ENCODE measurements at places on chromosomes 1 and 21.

DNA sequence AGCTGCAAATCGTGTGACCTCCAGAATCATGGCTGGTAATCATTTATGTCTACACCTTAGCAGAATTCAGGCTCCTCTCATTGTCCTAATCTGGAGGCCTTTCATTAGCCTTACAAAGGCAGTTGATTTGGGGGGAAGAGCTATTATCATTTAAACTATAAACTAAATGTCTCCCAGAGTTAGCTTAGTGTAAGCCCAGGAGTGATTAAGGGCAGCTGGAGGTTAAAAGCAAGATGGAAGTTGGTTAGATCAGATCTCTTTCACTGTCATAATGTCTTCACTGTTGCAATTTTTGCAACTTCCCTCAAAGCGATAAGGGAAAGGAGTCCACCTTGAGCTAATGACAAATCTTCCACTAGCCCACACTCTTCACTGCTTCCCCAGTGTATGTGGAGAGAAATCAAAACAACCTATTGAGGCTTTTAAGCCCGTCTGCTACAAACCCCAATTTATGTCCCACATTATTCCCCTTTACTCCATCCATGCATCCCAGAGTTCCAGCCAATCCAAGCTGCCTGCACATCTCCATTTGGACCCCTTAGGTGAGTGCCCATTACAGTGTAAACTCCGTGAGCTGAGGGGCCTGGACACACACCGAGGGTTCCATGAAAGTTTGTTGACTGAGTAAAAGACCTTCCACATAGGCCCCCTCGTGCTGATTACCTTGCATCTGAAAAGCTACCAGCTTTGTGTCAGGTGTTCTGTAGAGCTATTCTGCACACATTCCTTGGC is 61.5 kb upstream of the KLHDC7A start:
- DNase-seq, result no peak

DNA sequence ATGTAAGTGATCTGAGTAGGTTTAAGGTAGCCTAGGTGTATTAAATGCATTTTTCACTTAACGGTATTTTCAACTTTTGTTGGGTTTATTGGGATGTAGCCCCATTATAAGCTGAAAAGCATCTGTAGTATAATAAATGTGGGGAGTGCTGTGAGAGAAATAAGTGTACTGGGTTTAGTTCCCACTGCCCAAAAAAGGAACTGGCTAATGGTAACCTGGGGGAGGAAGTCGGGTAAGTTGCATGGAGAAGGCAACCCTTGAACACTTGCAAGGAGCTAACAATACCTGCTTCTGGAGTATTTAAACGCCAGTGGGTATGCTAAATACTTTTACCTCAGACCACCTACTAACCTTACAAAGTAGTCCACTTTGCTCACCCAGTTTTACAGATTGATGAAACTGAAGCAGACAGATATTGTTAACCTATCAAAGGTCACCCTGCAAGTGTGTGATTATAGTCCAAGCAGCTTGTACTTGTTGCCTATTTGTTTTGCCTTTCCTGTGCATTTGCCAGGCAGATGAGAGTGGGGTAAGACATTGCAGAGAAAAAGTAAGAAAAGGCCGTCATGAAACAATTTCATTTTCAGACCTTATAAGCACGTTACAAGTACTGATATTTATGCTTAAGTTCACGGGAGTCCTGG is 7.6 kb upstream of the SHISA4 start:
- DNase-seq, result no peak

DNA sequence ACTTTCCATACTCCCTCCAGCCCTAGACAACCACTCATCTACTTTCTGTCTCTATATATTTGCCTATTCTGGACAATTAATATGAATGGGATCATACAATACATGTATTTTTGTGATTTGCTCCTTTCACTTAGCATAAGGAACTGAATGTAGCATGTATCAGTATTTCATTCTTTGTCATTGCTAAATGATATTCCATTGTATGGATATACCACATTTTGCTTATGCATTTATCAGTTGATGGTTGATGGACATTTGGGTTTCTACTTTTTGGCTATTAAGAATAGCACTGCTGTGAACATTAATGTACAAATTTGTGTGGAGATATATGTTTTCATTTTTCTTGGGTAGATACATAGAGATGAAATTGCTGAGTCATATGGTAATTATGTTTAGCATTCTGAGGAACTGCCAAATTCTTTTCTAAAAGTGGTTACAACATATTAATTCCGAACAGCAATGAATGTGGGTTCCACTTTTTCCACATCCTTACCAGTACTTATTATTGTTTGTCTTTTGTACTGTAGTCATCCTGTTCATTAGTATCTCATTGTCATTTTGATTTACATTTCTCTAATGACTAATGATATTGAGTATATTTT is 121.0 kb downstream of the LRRC40 start:
- DNase-seq, result no peak

GRCh38 chr1:61612602-61613001 is 112.3 kb downstream of the TM2D1 start:
- DNase-seq, result no peak

GRCh38 chr1:171292799-171293198 is 21.2 kb upstream of the FMO4 start:
- no peak for DNase-seq

GRCh38 chr1:11977625-11978024 is 2.6 kb upstream of the MFN2 start:
- no peak for DNase-seq

- no peak for DNase-seq
These were observed 59.7 kb downstream of the NFIA start for GRCh38 chr1:61142043-61142440.

- DNase-seq, result peak; percentile 94
These were observed 111.3 kb downstream of the PATJ start for GRCh38 chr1:61853583-61853982.

- DNase-seq, result no peak
These were observed 31.0 kb downstream of the CC2D1B start for GRCh38 chr1:52334906-52335528.

DNA sequence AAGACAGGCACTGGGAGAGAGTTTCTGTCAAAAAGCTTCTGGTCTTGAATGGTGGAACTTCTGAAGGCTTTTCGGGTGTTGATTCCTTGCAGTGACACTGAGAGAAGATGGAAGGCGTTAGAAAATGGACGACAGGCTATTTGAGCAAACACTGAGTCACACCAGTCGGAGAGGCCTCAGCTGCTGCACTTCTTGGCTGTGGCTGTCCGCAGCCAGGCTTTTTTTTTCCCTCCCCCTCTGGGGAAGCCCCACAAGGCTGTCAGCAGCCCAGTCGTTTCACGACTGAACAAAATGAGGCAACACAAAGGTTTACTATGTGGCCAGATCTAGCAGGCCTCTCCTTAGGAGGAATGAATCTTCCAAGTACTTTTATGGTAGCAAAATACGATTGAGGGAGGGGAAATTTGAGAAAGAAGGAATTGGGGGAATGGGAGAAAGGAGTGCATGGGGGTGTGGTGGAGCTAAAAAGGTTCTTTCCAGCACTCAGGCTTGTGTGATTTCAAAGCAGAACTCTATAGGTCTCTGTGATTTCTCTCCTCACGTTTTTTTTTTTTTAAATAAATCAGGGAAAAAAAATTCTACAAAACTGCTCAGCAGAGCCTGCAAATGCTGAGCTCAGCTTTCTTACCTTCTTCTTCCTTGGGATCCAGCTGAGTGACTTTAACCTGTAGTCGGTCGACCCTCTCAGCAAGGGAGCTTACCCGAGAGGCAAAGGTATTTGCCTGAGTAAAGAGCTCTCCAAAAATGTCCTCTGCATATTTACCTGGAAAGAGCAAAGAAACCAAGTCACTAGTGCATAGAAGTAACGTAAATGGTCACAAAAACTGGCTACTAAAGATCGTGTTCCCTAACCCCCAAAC is 26.1 kb downstream of the GPR3 start:
- DNase-seq, result no peak

DNA sequence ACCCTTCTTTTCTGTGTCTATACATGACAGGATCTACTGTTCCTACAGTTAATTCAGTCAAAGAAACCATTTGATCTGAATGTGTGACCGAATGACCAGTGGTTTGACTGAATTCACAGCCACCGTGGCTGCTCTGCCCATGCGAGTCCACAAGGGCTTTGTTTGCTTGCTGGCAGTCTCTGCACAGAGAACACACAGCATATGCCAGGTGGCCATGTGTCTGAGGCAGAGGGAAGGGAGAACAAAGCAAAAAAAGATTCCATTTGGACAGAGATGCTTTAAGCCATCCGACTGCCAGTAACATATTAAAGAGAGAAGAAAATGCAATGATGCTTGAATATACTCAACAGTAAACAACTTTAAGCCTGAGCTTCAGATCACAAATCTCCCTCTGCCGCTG is 737.8 kb upstream of the CXADR start:
- no peak for DNase-seq

DNA sequence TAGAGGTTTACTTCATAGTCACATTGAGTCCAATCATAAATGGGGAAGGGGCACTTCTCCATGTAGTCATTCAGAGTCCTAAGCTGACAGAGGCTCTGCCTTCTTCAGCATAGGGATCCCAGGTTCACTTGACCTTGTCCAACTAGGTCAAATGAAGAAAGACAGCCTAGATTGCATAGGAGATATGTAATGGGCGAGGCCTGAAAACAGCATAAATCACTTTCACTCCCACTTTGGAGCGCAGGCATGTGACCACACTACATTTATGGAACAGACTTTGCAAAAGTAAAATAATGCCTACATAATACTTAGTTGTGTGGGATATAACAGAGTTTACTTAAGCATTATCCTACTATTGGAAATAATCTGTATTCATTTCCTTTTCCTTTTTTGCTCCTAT is 51.7 kb downstream of the HOOK1 start:
- no peak for DNase-seq

DNA sequence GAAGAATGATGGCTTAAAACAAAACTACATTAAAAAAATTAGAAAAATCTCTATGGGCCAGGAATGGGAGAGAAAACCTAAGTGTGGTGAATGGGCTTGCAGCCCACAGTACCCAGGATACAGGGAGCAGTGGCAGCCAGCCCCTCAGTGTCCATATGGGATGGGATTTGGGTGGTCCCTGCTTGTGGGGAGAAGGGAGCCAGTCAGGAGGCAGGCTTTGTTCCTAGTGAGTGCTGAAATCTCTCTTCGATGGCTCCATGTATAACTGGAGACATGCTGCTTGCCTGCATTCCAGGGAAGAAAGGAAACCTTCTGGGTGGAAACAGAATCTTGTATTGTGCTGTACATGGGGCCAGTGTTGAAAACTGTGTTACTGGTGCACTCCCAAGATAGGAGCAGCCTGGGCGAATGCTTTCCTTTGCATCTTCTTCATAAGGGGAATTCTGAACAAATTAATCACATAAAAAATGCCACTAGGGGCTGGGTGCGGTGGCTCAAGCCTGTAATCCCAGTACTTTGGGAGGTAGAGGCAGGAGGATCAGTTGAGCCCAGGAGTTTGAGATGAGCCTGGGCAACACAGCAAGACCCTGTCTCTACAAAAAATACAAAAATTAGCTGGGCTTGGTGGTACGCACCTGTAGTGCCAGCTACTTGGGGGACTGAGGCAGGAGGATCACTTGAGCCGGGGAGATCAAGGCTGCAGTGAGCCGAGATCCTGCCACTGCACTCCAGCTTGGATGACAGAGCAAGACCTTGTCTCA is 36.0 kb downstream of the PTPRU start:
- DNase-seq, result no peak

DNA sequence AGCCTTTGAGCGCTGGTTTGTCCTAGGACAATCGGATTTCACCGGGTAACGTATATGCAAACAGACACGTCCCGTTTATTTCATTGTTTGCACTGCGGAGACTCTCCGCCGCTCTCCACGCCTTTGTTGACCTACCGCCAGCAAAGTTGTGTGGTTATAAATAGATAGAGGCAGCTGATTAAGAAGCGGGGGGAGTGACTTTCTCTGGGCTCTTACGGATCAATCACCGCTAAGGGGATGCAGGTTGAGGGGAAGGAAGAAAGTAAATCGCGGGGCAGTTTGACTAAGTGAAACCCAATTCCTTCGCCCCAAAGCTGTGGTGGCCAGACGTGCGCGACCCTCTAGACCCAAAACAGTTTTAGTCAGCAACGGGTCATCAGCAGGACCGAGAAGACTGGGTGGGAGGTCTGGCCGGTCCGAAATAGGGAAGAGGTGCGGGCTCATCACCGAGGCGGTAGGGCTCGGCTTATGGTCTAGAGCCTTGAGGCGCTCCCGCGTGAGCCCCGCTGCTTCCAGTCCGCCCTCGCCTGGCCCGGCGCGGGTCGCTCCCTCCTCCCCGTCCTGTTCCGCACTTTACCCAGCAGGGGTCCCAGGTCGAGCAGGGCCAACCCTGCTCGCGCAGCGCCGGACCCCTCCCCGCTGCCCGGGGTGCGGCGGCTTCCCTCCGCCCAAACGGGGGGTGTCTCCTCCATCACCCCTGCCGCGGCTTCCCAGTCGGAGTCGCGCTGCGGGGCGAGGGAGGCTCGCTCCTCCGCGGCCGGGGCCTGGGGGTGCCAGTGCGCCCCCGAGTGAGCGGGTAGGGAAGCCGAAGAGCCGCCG is 120.8 kb upstream of the RRP15 start:
- DNase-seq, result no peak

DNA sequence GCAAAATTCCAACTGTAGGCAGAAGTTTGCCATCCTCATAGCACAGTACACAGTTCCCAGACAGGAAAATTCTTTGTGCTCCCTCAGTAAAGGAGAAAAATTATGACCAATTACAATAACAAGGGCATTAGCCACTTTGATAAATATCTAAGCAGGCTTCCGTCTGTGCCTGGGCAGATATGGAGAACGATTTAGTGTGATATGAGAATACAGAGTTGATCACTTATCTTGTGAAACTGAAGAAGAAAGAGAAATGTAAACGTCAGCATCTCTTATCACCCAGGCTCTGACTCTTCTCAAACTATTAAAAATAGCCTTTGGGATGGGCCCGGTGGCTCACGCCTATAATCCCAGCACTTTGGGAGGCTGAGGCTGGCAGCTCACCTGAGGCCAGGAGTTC is 54.5 kb upstream of the TIAM1 start:
- no peak for DNase-seq

GRCh38 chr21:26798856-26799751 is 46.1 kb downstream of the ADAMTS1 start:
- no peak for DNase-seq

DNA sequence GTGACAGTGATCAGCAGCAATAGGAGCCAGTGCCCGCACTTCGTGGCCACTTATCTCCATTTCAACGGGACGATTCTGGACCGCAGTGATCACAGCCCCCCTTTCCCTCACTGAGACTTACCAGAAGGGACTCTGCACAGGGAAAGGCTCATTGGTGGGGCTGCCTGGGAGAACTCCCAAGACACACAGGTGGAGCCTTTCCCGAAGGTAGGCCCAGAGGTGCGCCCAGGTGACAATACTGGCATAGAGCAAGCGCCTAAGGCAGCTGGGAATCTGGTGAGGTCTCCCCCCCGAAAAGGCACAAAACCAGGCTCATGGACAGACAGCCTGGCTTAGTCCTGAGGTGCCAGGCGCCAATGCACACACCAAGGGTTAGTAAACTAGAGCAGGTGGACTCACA is 318.9 kb downstream of the AJAP1 start:
- no peak for DNase-seq

- DNase-seq, result no peak
These were observed 95.1 kb upstream of the OLIG2 start for GRCh38 chr21:32930673-32931072.

DNA sequence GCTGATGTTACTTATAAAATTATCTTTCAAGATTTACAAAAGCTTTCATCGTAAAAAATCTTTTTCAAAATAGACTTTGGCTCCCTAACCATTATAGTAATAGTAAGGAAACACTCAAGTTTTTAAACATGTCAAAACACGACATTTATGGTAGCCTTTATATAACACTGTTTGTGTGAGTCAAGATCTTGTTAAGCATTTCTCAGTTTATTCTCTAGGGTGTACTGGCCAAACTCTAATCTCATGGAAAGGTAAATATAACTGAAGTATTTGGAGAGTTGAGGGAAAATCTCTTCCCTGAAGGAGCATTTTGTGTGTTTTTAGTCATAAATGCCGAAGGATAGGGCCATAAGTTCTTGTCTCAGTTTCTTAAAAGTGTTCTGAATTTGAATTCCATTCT is 790.9 kb upstream of the NCAM2 start:
- DNase-seq, result no peak
